ENCODE measurements at places on chromosomes 5 and 9.

DNA sequence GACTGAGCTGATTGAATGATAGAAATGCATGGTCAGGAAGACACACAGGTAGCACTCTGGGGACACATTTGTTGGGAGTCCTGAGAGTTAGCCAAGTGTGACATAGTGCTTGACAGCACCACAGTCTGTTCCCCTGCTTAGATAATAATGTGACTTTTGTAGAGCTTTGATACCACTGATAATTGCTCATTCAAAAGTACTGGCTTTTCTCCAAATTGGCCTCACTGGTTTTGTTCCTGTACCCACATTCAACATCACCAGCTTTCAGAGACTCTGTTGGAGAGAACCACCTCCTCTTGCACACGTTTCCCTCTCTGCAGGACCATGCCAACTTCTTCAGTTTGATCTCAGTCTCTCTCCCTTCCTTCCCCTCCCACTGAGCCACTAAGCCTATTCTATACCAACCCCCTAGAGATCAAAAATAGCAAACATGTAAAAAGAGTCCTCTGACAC lies 52.5 kb upstream of the IL7R start:
- DNase-seq = no peak

GRCh38 chr5:1875843-1876659 lies 6.7 kb downstream of the IRX4 start:
- no peak for DNase-seq

DNA sequence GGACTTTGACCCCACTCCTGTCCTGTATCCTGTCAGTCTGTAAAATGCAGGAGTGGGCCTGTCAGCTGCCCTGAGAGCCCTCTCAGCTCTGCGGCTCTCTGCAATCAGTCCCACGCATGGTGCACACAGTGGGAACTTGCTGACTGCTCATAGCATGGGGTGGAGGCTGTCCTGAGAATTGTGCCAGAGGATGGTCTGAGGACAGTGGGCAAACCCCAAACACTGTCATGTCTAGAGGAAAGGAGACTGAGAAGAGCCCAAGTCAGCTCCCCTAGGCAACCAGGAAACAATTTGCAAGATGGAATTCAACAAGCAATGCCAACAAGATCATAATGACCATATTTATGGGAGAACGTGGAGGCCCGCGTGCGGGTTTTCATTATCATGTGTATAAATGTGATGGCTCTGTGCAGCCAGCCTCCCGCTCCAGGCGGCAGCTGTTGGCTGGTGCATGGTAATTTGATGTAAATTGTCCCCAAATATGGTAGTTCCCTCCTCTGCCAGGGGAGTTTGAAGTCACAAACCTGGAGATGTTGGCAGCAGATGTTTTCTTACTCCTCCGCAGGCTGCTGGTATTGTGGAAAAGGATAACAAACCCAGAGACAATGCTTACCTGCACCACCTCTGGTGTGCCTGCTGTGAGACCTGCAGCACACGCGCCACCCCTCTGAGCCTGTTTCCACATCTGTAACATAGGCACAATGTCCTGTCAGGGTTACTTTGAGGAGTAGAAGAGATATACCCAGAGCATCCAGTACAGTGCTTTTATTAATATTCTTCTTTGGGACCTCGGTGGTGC lies 39.8 kb upstream of the ALDH1B1 start:
- DNase-seq = no peak

DNA sequence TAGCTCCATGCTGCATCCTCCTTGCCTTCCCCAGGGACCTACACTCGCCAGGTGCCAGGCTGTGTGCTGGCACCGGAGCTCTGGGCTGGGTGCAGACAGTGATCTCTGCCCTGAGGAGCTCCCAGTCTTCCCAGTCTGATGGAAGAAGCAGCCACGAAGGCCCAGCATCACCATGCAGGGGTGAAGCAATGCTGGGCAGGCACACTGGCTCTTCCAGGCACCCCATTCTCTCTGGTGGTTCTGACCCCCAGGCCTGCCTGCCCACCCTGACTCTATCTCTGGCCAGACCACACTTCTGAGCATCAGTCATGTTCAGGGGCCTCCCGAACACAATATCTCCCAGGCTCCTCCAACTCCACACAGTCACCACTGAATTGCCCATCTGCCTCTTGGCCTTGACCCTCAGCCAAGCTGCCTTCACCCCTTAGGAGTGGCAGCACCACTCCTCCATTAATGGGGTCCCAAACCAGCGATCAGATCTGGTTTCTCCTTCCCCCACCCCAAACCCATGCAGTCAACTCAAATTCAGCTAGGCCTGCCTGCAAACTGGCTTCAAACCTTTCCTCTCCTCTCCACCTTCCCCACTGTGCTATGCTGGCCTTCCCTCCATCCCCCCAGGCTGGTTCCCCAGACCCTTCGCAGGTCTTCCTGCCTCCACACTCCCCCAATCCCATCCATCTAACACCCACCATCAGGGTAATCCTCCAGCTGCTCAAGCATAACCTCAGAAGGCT lies 102.7 kb upstream of the MVB12B start:
- no peak for DNase-seq

GRCh38 chr9:112726428-112726827 lies 8.5 kb upstream of the INIP start:
- no peak for DNase-seq

DNA sequence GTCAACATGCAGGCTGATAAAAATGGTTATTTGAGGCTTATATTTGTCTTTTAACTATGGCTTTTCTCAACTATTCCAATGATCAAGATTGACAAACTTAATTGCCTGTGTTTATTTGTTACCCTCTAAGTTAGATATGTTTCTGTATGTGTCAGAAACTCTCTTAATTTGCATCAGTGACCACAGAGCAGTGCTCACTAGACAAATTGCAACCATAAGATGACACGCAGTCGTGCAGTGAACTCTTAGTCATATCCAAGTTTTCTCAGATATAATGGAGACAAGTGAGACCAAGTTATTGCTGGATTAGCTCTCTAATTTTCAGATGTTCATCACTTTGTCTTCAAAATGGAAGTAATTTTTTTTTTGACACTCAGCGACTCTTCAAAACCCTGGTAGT lies 342.2 kb upstream of the RFX3 start:
- DNase-seq = no peak

GRCh38 chr9:98201749-98202148 lies 9.3 kb upstream of the CORO2A start:
- no peak for DNase-seq

GRCh38 chr9:111798786-111799185 lies 4.0 kb upstream of the SHOC1 start:
- no peak for DNase-seq

GRCh38 chr9:76198336-76198735 lies 195.9 kb downstream of the RFK start:
- DNase-seq = no peak

DNA sequence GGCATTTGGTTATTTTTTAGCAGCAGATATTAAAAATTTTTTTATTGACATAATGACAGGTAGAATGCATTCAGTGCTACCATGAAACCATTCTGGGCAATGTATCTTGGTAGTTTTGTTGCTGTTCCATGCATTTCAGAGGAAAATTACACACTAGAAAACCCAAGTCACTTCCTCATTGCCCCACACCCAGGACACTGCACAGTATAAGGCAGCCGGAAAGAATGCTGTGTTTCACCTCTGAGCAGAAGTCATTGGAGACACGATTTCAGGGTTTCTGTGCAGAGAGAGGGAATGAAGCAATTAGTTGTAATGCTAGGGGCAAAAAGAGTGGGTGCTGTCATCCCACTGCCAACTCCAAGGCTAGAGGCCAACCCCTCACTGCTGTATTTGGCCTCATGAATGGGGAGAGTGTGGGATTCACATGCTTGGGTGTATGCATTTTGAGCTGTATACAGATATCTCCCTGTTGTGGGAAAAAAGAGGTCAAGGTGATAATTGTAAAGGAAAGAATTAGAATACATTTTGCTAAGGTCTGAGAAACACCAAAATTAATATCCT lies 290.5 kb downstream of the BNC2 start:
- no peak for DNase-seq
